ENCODE measurements at places on chromosomes 11 and 22. TPM values are rescaled to one million over a fixed set of nuclear protein-coding genes. Genes with fewer than 3 reads are reported as not detected.

DNA sequence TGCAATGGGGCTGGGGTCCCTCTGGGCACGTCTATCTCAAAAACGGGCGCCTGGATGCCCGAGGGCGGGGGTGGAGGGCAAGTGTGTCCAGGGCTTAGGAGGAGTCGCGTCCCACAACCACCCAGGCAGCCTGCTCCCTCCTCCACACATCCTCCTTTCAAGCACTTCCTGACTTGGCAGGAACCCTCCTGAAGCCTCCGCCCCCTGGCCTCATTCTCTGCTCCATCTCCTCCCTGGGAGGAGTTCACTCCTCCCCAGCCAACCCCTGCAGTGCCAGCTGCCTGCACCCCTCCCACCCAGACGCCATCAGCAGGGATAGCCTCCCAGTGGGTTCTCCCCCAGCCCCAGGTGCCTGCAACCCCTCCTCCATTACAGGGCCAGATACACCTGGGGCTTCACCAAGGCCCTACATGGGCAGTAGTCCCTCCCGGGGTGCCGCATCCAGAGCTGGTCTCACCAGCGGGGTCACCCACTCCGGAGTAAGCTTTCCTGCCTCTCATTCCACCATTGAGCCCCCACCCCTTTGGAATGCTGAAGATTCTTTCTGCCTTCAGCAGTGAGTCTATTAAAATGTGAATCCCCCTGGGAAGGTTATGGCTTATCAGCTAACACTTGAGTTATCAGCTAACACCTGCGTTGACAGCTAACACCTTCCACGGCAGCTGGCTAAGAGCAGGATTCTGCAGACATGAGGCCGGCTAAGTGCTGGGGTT lies 24.4 kb downstream of the RTN4R start:
- DNase-seq: no peak

GRCh38 chr11:36306888-36307287 lies 10.8 kb downstream of the PRR5L start:
- no peak for DNase-seq

GRCh38 chr11:1647901-1648652 lies 18.5 kb downstream of the KRTAP5-5 start:
- DNase-seq: no peak

GRCh38 chr11:13261591-13262061 lies 16.0 kb upstream of the BMAL1 start:
- no peak for DNase-seq

- DNase-seq: no peak
These were observed 34.1 kb downstream of the SNX19 start for GRCh38 chr11:130882138-130882551.

Gene GLYATL1B
- total RNA-seq: not detected
